ENCODE measurements at places on chromosomes 1 and 21.
A peak's percentile ranks its signal among the peaks of the same experiment; 100 is the strongest.

- DNase-seq = no peak
These were observed 35.8 kb upstream of the JAK1 start for GRCh38 chr1:65002156-65002507.

- DNase-seq = no peak
These were observed 2.2 kb downstream of the MIGA1 start for GRCh38 chr1:77781683-77782082.

DNA sequence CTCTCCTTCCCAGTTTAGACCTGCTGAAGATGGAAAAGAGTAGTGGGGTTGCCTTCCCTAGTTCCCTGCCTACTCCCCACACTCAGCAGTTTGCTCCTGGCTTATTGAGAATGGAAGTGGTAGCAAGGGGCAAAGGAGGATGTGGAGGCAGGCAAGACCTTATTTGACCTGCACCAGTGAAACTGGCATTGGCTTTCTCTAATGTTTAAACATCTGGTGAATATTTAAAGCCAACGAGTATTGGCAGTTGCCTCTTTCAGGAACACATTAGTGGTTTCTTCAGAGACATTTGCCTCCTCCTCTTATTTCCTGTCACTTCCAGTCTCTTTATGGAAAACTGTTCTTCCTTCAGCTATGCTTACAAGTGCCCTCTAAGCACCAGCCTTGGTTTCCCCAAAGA lies 62.4 kb upstream of the VAV3 start:
- no peak for DNase-seq

DNA sequence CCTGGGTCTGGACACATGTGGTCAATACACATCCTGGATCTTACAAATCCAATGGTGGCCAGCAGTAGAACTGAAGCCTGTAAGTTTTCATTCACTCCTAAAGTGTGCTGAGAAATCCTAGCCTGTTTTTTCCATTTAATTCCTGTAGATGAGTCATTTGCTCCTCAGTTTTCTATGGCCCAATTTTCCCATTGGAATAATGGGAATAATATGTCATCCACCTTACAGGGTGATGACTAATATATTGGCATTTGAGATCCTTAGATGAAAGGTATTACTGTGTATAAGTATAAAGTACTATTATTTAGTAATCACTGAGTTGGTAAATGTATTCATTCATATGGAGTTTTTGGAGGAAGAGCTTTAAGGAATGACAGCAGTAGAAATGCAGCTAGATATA lies 89.7 kb upstream of the ADAR start:
- no peak for DNase-seq

DNA sequence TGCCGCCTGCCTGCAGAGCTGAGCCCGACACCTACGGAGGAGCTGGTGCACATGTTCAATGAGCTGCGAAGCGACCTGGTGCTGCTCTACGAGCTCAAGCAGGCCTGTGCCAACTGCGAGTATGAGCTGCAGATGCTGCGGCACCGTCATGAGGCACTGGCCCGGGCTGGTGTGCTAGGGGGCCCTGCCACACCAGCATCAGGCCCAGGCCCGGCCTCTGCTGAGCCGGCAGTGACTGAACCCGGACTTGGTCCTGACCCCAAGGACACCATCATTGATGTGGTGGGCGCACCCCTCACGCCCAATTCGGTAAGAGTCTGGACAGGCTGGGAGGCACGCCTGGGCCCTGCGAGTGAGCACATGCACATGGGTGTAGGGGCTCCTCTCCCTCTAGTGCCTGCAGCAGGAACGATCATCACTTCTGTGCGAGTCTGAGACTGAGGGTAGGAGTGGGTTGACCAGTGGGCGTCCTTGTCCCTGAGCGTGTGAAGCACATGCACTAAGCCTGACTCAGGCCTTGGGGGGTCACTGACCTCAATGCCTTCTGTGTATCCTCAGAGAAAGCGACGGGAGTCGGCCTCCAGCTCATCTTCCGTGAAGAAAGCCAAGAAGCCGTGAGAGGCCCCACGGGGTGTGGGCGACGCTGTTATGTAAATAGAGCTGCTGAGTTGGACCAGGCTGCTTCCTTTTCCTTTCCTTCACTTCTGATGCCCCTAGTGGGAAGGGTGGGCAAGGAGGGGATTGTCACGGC lies 6.9 kb downstream of the DMAP1 start:
- DNase-seq = no peak

- DNase-seq = no peak
These were observed 24.8 kb downstream of the MARK1 start for GRCh38 chr1:220552672-220553260.

DNA sequence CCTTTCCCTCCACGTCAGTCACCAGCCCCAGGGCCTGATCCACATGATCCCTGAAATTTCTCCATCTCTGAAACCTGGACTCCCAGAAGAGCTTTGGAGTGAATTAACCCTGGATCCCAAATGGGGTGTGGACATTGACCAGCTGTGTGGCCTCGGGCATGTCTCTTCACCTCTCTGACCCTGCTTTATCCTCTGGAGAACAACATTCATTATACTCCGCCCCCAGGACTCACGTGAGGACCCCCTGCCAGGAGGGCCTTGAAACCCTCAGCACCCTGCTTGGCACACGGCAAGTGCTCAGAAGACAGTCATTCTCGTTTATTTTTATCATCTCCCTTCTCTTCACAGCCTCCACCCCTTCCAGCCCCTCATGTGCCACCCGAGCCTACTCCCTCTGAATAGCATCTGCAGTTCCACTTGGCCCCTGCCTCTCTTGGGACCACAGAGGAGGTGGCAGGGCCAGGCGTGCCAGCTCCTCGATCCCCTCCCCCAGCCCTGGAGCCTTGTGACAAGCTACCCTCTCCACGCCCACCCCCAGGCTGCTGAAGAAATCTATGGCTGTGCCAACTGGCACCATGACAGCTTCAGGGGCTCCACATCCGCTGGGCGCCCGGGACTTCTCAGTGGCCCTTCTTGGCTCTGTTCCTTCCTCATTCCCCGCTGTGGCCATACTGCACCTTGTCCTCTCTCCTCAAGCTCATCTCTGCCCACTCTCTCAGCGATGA lies 18.0 kb downstream of the ADGRB2 start:
- no peak for DNase-seq

GRCh38 chr1:54806931-54807611 lies 5.9 kb upstream of the TTC22 start:
- DNase-seq = no peak

DNA sequence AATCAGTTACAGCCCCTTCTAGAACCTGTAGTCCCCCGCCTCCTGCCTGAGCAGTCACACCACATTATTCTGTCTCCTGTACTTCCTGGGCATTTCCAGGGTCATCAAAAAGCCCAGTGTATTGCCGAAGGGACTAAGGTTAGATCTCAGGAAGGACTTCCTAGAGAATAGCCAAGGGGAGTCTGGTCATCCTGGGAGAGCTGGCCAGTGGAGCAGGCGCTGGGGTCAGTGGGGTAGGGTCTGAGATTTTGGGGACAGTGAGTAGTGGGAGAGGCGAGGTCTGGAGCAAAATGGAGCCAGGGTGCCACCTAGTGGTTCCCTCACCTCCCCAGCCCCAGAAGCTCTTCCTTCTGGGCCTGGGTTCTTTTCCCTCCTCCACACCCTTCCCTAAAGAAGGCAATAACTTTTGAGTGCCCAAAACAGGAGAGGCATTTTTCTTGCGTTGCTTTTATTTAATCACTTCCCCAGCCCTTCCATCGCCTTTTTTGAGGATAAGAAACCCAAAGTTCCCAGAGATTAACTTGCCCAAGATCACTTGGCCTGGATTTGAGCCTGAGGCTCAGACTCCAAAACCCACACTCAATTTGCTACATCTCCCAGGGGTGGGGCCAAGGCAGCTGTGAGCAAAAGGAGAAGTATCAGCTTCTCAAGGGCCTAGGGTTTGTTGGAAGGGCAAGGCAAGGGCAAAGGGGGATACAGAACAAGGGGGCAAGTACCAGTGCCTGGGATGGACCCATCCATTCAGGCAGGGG lies 7.3 kb upstream of the PMVK start:
- DNase-seq = peak; percentile 51

GRCh38 chr21:16522548-16522947 lies 792.8 kb downstream of the USP25 start:
- DNase-seq = no peak

- DNase-seq = no peak
These were observed 20.8 kb downstream of the CNST start for GRCh38 chr1:246587032-246587431.

- no peak for DNase-seq
These were observed at the start of gene BARHL2 for GRCh38 chr1:90716552-90717355. TSS of gene BARHL2 (minus strand) at chr1:90717302. CDS start at chr1:90717195, 107 bp downstream.

DNA sequence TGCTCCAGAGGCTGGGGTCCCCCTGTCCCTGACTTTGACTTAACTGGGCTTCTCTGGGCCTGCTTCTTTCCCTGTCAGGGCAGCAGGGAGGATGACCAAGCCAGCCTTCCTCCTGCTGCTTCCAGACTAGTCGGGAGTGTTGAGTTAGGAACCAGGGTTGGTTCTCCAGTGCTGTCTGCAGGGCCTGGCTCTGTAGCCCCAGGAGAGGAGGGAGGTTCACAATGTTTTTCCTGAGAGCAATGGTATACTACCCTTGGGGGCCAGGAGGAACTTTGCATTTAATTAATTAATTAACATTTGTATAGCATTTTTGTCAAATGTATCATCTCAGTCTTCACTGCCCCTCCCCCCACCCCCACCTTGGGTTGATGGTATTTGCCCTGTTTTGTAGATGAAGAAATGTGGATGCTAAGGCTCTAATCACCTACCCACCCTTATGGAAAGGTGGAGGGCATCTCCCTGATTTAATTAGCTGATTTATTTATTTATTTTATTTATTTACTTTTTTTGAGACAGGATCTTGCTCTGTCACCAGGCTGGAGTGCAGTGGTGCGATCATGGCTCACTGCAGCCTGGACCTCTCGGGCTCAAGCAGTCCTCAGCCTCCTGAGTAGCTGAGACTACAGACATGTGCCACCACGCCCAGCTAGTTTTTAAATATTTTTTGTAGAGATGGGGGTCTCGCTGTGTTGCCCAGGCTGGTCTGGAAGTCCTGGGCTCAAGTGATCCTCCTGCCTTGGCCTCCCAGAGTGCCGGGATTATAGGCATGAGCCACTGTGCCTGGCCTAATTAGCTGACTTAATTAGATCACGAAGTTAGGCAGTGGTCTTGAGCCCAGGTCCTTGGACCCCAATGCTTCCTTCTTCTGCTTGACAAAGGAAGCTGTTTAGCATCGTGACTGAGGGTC lies 6.6 kb downstream of the H6PD start:
- no peak for DNase-seq

DNA sequence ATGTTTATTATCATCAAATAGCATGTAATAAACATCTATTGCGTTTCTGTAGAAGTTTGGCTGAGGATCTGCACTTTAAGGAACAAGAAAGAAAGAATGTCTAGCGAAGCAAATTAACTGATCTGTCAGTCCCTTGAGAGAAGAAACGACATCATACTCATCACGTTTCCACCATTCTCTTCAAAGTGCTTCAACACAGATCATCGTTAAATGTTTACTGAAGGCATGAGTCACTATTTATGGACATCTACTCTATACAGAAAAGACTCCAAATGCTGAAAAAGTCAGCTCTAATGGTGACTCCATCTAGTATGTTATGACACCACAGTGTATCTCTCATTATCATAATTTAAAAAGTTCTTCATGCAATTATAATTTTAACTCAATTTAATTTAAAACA lies 369.1 kb downstream of the RGS7 start:
- DNase-seq = no peak

- no peak for DNase-seq
These were observed 4.2 kb downstream of the FLAD1 start for GRCh38 chr1:154987326-154987725.

DNA sequence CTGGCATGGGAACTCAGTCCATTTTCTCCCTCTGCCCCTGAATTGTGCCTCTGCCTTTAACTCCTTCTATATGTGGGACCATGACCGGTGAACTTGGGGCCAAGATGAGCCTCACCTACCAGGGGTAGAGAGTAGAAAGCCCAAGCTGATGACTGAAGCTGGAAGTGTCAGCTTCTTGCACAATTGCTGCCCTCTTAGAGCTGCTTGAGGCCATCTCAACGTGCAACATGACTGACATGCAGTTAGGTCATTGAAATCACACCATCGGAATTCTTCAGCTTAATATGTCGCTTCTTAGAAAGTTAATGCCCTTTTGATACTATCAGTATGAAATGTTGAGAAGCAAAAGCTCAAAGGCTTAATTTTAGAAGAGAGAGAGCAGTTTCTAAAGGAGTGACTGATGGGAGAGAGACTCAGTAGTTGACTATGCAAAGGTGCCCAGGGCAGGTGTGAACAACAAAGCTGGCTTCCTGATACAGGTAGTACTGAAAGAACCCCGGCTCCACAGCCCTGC lies 89.4 kb upstream of the UBE2U start:
- DNase-seq = no peak

DNA sequence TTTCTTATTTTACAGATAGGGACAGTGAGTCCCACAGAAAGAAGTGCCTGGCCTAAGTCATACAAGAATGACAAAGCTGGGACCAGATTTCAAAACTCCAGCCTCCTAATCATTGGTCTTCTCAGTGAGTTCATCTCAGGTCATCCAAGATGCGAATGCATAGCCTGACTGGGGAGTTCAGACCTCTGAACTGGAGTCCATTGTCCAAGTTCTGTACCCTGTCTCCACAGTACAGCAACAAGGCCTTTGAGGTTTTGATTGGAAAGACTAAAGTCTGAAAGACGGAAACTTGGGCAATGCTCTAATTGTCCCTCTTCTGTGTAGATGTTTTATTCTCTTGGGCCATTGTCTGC lies 62.0 kb downstream of the TNN start:
- DNase-seq = no peak

GRCh38 chr1:70899735-70900134 lies 147.9 kb downstream of the PTGER3 start:
- DNase-seq = no peak

DNA sequence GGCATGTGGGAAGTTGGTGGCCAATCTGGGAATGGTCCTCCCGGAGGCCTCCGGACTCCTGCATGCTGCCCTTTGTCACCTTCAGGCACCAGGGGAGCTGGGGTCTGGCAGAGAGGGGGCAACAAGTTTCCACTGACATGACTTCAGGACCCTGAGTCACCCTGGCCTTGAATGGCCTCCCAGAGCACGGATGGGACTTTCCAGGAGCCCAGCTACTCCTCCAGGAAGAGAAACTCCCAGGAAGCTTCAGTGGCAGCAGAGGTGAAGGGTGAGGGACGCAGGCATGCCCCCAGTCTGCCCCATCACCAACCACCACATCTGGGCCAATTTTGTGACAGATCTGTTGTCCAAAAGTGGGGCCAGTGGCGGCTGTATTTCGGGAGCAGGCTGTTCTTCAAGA lies 55.9 kb upstream of the WASF2 start:
- DNase-seq = no peak

- no peak for DNase-seq
These were observed 80.0 kb downstream of the EPS15 start for GRCh38 chr1:51439053-51439452.

- DNase-seq = no peak
These were observed 19.1 kb downstream of the CDC42BPA start for GRCh38 chr1:227299241-227299627.

- DNase-seq = no peak
These were observed 437.6 kb downstream of the PRDM2 start for GRCh38 chr1:14137411-14138134.

- no peak for DNase-seq
These were observed 40.2 kb downstream of the FASLG start for GRCh38 chr1:172699111-172699510.

GRCh38 chr1:121458291-121459048 lies 273.7 kb downstream of the SRGAP2C start:
- DNase-seq = no peak

GRCh38 chr1:67441739-67442281 lies 11.6 kb upstream of the SERBP1 start:
- DNase-seq = no peak

GRCh38 chr1:1080951-1081310 lies 6.8 kb upstream of the RNF223 start:
- no peak for DNase-seq

GRCh38 chr1:96291468-96291867 lies 430.1 kb upstream of the PTBP2 start:
- no peak for DNase-seq

Data from SK-N-DZ (cell line).